ENCODE measurements at places on chromosomes 6 and 20. TPM values are rescaled to one million over a fixed set of nuclear protein-coding genes. Genes with fewer than 3 reads are reported as not detected.

SCGN gene
- not detected for total RNA-seq

DNA sequence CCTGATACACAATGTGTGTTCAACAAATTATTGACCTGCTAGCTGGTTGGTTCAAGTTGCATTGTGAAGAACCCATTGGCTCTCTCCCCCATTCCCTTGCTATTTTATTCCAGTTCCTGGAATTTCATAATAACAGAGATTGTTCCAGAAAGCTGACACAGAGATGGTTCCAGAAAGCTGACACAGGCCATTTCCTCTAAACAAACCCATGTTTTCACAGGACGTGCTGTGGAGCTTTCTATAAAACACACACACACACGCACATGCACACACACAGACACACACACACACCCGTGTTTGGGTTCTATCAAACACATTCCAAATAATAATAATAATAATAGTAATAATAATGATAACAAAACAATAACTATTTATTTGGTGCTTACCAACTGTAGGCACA lies 259.1 kb downstream of the CLIC5 start:
- no peak overlapping the region for H3K27ac ChIP-seq
- H3K27me3 ChIP-seq: no peaks in the 10 kb centered on the region
- DNase-seq: no peak
- no peaks in the 10 kb centered on the region for H3K4me1 ChIP-seq
- H3K4me3 ChIP-seq: no peak overlapping the region
- no peaks in the 10 kb centered on the region for H3K36me3 ChIP-seq

VGLL2 gene
- not detected for total RNA-seq

DNA sequence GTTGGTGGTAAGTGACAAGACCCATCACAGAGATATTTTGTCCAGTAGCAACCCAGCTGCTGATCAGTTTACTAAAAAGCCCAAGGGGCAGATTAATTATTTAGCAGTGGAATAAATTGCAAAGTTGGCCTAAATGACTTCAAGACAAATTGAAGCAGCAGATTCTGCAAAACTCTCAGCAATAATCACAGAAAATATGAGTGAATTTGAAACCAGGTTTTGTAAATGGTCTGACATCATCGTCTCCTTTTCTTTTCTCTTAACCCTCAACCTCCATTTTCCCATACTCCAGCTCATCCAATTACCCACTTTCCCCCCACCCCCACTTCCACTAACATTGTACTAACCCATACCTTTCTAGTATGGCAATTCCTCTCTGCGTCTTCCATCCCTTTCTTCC lies 11.3 kb upstream of the PTPRK start:
- no peak overlapping the region for H3K4me3 ChIP-seq
- no peaks in the 10 kb centered on the region for H3K4me1 ChIP-seq
- DNase-seq: no peak
- no peaks in the 10 kb centered on the region for H3K27me3 ChIP-seq
- no peaks in the 10 kb centered on the region for H3K36me3 ChIP-seq

SLPI gene
- total RNA-seq: not detected

DNA sequence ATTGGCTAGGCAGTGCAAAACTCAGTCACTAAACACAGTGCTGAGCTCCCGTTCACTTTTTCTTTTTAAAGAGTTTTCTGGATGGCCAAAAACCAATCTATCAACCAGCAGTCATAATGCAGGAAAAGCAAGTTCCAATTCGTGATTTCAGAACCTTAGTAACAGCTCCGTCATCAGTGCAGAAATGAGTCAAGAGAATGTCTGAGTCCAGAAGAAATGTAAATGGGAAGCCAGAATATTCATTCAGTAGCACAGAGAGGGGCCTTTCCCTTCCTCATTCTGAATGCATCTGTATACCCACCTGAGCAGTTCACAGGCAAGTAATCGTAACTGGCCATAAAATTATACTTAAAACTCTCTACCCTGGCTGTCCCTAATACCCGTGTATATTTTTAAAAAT lies 20.4 kb downstream of the HUS1B start:
- H3K36me3 ChIP-seq: peaks cover 17% of the 10 kb centered on the region
- H3K4me3 ChIP-seq: no peak overlapping the region
- H3K27me3 ChIP-seq: no peaks in the 10 kb centered on the region
- H3K27ac ChIP-seq: no peak overlapping the region
- H3K4me1 ChIP-seq: no peaks in the 10 kb centered on the region

DNA sequence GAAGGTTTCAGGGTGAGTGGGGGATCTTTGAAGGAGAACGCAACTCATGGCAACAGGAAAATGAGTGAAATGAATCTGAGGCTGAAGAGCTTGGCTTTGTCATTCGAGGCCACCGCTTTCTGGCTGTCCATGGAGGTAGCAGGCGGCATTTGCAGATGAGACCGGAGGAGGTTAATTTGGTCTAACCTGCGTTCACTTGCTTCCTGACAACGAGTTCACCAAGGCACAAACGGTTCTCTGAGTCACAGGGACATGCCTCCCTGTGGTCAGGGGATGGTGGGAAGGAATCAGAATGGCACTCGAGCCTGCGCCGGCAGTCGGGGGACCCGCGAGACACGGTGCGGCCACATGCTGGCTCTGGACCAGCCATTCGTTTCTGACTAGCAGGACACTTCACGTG lies 75.0 kb downstream of the IRF4 start:
- no peak for DNase-seq
- H3K36me3 ChIP-seq: no peaks in the 10 kb centered on the region
- H3K4me3 ChIP-seq: no peak overlapping the region
- H3K27me3 ChIP-seq: peaks cover 7% of the 10 kb centered on the region

ABHD16B gene
- total RNA-seq: not detected

PTCRA gene
- total RNA-seq: not detected

PPP1R16B gene
- total RNA-seq: 54.3 TPM

ACTR5 gene
- total RNA-seq: 16.9 TPM

GRCh38 chr6:7086488-7086887 lies 21.3 kb upstream of the RREB1 start:
- H3K36me3 ChIP-seq: no peaks in the 10 kb centered on the region
- H3K4me1 ChIP-seq: peaks cover 25% of the 10 kb centered on the region
- DNase-seq: peak; percentile 55
- peak overlapping the region; percentile 13 for H3K4me3 ChIP-seq

GRCh38 chr6:108803982-108804490 lies 44.2 kb upstream of the ARMC2 start:
- H3K36me3 ChIP-seq: no peaks in the 10 kb centered on the region
- H3K27ac ChIP-seq: no peak overlapping the region
- H3K4me1 ChIP-seq: peaks cover 10% of the 10 kb centered on the region

SLC22A16 gene
- not detected for total RNA-seq

DNA sequence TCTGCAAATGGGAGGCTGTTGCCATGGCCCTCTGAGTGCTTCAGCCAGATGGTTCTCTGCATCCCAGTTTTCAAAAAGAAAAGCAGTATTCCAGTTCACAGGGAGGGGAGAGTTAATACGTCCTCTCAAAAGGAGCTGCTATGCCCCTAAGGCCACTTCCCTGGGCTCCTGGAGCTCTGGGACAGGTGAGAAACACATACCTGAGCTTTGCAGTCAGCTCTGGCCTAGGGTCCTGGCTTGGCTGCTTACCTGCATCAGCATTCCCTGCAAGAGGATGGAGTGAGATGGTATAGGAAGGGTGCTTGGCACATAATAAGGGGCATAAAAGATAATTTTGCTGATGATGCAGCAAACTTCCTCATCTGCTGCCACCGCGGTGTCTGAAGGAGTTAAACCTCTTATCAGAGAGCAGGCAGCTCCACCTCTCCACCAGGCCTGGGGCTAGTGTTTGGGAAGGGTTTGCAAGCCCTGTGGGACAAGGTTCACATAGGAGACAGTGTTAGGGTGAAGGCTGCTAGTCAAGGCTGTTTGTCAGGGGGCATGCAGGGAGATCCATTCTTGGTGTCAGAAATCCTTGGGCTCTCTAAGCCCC lies 62.7 kb downstream of the SLC24A3 start:
- H3K27me3 ChIP-seq: no peaks in the 10 kb centered on the region
- no peak overlapping the region for H3K4me3 ChIP-seq
- H3K36me3 ChIP-seq: no peaks in the 10 kb centered on the region

- H3K4me3 ChIP-seq: peak overlapping the region; percentile 64
- no peaks in the 10 kb centered on the region for H3K27me3 ChIP-seq
- peak overlapping the region; percentile 77 for H3K27ac ChIP-seq
- H3K4me1 ChIP-seq: peaks cover 57% of the 10 kb centered on the region
- no peaks in the 10 kb centered on the region for H3K36me3 ChIP-seq
Observed at GRCh38 chr20:36461600-36462439, 79.5 kb upstream of the MYL9 start.

FLRT3 gene
- not detected for total RNA-seq

Data from CD4-positive, alpha-beta memory T cell (primary cell).